ENCODE measurements at places on chromosomes 4 and X.

DNA sequence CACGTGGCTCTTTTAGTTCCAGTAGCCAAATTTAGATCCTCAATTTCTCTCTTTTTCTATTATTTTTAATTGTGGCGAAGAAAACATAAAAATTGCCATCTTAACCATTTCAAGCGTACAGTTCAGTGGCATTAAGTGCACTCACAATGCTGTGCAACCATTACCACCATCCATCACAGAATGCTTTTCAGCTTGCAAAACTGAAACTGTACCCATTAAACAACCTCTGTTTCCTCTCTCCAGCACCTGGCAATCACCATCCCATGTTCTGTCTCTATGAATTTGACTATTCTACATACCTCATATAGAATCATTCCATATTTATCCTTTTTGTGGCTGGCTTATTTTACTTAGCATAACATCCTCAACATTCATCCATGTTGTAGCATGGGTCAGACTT, 74.9 kb downstream of the METTL14 start:
- no peak for DNase-seq

- DNase-seq, result no peak
Observed at GRCh38 chr4:153649572-153649991, 34.5 kb upstream of the TLR2 start.

DNA sequence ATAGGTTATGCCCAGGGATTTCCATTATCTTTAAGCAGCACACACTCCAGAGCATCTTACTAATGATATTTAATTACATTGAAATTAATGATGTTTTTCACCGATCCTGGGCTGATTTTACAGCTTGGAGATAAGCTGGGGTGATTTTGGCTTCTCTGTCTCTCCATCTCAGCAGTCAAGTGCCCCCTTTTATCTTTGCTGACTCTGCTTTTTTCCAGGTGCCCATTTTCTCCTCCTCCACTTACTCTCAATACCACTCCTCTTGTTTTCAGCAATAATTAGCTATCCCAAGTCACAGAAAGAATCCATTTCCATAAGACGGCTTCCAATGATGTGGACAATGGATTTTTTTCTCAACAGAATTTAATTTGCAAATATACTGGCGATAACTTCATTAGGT, 266.7 kb downstream of the GBA3 start:
- DNase-seq, result no peak

- no peak for DNase-seq
Observed at GRCh38 chr4:120544838-120545237, 377.7 kb downstream of the PRDM5 start.

DNA sequence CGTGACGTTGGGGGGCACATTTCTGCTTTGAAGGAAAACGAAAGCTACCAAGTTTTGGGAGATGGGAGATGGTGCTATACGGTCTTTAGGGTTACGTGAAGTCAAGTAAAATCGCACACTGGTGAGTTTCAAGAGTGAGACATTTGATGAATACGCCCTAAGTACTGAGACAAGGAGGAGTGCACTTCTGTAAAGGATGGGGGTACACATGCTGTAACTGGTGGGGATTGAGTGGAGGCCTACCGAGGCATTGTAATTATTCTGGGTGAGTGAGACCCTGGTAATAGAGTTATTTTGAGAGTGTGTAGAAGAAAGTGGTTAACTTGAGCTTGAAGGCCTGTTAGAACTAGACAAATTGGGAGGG, 536 bp downstream of the SH3BGRL start:
- no peak for DNase-seq

- no peak for DNase-seq
Observed at GRCh38 chr4:128770807-128771206, 38.7 kb upstream of the JADE1 start.

DNA sequence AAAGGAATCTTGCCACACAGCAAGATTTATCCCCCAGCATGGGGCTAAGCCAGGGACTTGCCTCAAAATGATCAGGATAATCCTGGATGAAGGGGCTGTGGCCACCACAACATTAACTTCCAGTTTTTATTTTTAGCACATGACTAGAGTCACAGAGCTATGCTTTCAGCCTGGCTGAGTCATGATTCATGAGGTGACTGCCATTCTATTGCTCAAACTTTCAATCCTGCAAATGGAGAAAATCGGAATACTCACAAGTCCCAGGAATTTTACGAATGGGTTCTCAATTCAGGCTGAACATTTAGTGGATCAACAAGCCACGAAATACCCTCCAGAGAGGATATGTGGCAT, 70.7 kb upstream of the HPGD start:
- DNase-seq, result no peak

- no peak for DNase-seq
Observed at GRCh38 chrX:112768563-112768962, 72.1 kb downstream of the AMOT start.

DNA sequence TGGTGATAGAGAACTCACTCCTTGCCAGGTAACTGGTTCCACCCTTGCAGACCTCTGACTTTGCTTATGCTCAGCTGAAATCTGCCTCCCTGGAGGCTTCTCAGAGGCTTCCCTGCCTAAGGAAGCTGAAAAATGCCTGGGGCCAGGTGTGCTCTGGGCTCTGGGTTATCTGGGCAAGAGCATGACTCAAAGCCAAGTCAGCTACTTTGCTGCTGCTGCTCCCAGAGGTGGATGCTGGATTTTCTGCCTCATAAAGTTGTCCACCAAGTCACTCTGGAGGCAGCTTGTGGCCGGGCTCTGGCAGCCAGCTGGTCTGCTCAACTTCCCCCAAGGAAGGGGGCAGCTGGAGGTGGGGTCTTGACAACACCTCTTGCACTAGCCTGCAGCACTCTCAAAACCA, 132.7 kb downstream of the PJA1 start:
- no peak for DNase-seq
